ENCODE measurements at places on chromosomes 5 and 9.

DNA sequence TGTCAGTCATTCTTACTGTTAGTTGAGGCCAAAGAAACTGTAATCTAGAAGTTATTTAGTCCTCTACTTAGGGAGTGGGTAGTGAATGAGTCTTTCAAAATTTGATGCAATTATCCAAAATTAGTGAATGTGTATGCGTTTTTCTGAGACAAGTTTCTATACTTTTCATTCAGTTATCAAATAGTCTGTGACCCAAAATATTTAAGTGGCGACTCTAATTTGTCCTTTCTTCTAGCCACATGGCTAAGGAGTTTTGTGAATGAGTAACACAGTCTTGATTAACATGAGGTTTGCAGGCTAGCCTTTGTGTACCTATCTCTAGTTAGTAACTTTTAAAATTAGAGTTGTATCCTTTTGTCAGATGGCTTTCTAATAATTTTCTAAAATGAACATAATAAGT, 45.6 kb downstream of the COMMD10 start:
- no peak for DNase-seq

- no peak for DNase-seq
These were observed 484.6 kb downstream of the SPATA31A7 start for GRCh38 chr9:61674465-61674864.

- DNase-seq = no peak
These were observed 66.3 kb downstream of the NR2F1 start for GRCh38 chr5:93649234-93649900.

GRCh38 chr5:68224509-68225187, 9.1 kb downstream of the PIK3R1 start:
- DNase-seq = no peak

- DNase-seq = no peak
These were observed 180.7 kb upstream of the PTGER4 start for GRCh38 chr5:40499007-40499406.

DNA sequence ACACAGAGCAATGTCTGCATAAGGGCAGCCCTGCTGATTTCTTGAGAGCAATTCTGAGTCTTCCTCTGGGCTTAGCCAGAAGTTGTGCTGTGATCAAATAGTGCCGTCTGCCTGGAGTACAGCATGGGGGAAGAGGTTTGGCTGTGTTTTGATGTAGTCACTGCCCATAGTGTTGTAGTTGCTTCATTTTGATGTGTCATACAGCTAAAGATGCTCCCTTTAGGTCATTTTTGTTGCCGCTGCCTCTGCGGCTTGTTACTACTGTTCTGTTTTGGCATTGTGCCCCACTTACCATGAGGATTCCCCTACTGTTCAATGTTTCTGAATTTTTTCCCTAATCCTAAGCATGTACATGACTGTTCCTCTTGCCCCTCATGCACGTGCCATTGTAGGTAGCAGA, 23.0 kb downstream of the SLC36A1 start:
- DNase-seq = no peak

DNA sequence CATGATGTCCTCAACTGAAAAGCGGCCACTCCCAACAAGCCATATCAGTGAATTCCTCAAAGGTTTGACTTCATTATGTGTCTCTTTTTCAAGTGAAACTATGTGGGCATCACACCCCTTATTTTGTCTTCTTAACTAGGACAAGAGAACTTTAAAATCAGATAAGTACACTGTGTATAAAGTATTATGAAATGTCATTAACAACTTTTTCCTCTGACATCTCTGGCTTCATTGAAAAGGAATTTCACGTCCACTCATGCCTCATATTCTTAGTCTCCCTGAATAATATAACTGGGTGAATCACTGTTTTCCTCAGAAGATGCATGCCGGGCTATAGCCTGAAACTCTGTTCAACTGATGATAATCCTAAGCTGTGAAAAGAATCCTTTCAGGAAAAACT, 415.8 kb downstream of the ACTL7B start:
- DNase-seq = no peak

DNA sequence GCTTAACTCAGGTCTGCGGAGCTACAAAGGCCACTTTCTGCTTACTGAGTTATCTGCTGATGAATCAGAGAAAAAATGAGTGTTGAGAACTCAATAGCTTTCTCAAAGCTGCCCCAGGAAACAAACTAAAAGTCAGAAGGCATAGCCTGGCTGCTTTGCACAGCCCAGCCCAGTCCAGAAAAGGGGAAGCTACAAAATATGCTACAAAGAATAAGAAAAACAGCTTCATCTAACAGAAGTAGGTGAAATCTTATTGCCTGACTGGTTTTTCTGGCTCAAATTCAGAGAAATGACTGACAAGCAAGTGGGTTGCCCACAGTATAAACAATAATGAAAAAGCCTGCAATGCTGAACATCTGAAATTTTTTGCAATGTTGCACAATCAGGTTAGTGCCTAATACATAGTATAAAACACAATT, 156.2 kb downstream of the PPP2R2B start:
- no peak for DNase-seq

DNA sequence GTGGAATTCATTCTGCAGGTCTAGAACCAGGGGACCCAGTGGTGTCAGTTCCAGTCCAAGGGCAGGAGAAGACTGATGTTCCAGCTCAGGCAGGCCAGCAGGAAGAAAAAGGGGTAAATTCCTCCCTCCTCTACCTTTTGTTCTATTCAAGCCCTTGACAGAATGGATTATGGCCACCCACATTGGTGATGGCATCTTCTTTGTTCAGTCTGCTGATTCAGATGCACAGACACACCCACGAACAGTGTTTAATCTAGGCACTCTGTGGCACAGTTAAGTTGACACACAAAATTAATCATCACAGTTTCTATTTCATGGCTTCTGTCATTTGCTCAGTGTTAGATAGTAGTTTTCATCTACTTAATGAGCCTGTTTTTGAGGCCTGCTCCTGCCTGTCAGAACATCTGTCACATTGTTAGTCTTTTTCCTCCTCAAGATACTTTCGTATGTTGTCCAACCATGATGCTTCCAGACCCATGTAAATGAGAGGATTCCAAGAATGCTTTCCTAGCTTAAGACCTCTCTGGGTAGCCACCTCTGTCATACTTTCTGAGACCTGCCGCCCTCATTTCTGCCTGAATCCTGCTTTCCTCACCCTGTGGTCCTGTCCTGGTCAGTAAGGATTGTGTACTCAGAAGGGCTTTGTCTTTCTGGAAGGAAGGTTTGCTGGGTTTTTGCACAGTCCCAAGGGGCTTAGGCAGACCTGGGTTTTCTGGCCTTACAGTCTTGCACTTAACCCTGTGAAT, 72.5 kb downstream of the SPIN1 start:
- no peak for DNase-seq

DNA sequence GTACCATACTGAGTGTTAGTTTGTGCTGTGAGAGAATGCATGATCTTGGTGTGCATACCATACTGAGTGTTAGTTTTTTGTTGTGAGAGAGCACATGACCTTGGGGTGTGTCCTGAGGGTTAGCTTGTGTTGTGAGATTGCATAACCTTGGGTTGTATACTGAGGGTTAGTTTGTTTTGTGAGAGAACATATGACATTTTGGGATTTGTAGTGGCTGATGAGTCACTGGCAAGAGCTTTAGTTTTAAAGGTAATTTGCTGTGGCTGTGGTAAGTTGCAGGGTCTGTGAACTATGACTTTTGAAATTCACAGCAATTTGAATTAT, 1068.3 kb upstream of the EDIL3 start:
- no peak for DNase-seq

GRCh38 chr5:80054682-80055081, 19.5 kb downstream of the THBS4 start:
- DNase-seq = no peak

DNA sequence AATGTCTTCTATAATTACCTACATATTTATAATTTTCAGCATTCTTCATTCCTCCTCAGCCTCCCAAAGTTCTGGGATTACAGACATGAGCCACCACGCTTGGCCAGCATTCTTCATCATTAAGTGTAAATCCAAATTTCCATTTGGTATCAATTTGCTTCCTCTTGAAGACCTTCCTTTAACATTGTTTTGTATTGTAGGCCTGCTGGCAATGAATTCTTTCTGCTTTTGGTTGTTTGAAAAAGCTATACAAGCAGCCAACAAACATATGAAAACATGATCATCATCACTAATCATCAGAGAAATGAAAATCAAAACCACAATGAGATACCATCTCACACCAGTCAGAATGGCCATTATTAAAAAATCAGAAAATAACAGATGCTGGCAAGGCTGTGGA, 56.4 kb downstream of the GCNT4 start:
- DNase-seq = no peak

GRCh38 chr9:134899818-134900217, 17.9 kb downstream of the FCN1 start:
- no peak for DNase-seq

- DNase-seq = no peak
These were observed 43.0 kb upstream of the NEK6 start for GRCh38 chr9:124214596-124215367.

- DNase-seq = no peak
These were observed 45.9 kb downstream of the CERT1 start for GRCh38 chr5:75465480-75465879.

- no peak for DNase-seq
These were observed 14.6 kb upstream of the SETX start for GRCh38 chr9:132369421-132369820.

DNA sequence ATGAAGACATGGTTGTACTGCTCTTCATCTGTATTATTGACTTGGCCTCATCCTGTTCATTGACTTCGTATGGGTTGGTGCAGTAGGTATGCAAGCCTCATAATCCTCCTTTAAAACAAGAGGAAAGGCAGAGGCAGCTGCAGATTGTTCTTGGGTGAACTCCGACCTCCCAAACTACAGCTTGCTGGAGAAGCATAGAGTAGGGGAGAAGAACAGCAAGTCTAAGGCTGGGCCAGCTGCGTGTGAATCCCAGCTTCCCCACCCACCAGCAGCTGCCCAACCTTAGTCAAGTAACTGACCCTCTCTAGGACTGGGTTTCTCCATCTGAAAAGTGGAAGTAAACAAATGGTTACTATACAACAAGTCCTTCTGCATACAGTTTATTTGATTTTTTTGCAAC, 114.5 kb upstream of the WWC1 start:
- no peak for DNase-seq

- DNase-seq = no peak
These were observed 162.9 kb upstream of the ELL2 start for GRCh38 chr5:96124589-96124988.

- DNase-seq = no peak
These were observed 144.9 kb downstream of the CEP120 start for GRCh38 chr5:123278284-123278683.

- no peak for DNase-seq
These were observed 35.9 kb upstream of the ARSB start for GRCh38 chr5:79020861-79021561.
